ENCODE measurements at places on chromosomes 7 and 10.
A peak's percentile ranks its signal among the peaks of the same experiment; 100 is the strongest.

DNA sequence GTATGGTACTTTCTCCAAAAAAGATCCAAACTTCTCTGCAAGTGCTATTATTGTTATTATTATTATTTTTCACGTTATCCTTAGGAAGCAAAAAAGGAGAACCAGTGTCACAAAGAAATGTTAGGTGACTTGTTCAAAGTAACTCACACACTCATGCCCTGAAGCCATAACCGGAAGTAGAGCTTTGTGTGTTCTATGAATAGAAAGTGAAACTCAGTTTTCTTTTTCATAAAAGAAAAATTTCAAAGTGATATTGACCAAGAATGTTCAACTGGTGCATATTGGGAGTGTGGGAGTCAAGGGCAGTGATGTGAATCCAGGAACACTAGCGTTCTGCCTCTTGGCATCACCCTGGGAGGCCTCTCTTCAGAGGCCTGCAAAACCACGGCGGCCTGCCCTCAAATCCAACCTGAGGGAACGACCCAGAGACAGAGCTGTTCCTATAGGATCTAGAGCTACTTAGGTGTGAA lies 106.1 kb downstream of the PRKCQ start:
- DNase-seq = peak; percentile 2

DNA sequence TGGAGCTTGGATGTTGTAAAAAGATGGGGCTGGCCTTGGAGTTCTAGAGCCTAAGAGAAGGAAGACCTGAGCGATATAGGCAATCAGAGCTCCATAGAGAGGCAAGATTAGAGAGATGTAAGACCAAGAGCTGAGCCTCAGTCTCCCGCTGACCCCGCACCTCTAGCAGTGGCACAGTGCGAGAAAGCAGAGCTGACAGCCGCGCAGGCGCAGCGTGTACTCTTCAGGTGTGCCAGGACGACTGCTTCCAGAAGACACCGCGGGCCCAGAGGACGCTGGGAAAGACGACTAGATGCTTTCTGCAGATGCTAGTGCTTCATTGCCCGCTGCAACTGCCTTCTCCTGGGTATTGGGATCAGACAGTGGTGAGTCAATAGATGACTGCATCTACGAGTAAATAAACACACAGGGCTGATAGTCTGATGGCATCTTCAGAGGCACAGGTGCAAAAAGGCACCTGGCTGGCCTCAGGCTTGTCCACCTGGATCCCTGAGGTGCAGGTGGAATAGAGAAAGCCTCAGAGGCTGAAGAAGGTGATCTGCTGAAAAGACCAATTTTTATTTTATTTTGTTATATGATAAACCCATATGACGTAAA lies 38.1 kb upstream of the CCDC6 start:
- no peak for DNase-seq

- no peak for DNase-seq
These were observed 26.9 kb downstream of the ENKUR start for GRCh38 chr10:24988831-24989640.

GRCh38 chr10:26269754-26270153 lies 53.2 kb downstream of the GAD2 start:
- no peak for DNase-seq

DNA sequence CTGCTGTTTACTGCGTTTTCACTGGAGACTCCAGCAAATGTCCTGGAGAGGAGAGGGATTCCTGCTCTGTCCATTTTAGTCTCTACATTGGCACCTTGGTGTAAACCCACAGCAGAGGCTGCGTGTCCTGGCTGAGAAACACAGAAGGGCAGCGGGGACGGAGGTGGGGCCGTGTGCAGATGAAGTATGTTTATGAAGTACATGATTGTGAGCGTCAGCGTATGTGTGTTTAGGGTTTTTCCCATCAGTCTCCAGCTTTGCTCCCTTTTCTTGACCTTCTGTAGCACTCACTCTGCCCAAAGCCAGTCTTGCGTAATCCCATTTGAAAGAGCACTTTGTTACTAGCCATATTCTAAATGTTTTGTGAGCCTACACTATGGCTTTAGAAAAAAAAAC lies 750.7 kb upstream of the SORCS1 start:
- peak; percentile 42 for DNase-seq

GRCh38 chr7:26413007-26413691 lies 121.5 kb downstream of the SNX10 start:
- DNase-seq = no peak

DNA sequence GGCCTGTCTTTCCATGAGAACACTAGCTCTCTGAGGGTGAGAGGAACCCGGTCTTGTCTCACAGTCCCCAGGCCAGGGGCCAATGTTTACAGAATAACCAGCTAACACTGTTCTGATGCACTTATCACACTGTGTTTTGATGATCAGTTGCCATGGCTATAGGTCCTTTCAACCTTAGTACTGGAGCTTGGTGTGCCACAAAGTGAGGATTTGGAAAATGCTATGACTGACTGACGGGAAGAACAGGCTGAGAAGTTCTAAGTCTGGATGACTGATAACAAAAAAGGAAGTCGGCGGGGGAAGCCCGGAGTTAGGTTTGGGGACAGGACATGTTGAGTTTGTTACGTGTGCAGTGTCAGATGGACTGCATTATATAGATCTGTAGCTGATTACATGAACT lies 141.8 kb downstream of the CTTNBP2 start:
- no peak for DNase-seq

GRCh38 chr7:17713584-17713983 lies 226.7 kb downstream of the SNX13 start:
- DNase-seq = no peak

GRCh38 chr10:102775201-102775934 lies 31.6 kb downstream of the WBP1L start:
- DNase-seq = no peak

GRCh38 chr10:30285970-30286369 lies 63.1 kb downstream of the MTPAP start:
- no peak for DNase-seq

DNA sequence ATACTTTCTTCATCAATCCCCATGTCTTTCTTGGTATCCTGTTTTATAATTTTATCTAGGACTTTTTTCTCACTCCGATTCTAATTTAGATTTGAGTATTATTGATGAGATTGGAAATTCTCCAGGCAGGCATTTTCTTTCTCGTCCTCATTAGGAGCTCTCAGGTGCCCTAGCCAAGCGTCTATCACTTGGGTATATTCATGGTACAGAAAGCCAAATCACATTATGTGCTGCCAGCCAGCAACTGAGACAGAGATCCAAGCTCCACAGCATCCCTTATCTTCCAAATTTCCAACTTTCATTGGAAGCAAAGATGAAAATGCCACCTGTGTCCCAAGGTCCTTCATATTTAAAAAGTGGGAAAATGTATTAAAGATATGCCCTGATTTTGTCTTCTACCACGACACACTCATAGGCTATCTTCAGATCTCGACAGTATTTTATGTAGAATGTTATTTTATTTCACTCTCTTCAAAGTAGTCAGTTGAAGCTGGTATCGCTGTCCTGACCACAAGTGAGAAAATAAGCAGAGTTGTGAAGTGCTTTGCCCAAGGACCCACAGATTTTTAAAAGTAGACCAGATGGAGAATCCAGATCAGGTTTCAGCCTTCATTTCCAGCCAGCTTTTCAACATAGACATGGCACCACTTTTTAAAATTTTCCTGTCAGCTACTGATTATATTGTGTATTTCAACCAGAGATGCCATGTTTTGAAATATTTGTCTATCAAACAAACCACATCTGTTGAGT lies 773.4 kb downstream of the CNTNAP2 start:
- DNase-seq = no peak

- no peak for DNase-seq
These were observed 110.4 kb downstream of the TRIL start for GRCh38 chr7:28847681-28848080.

DNA sequence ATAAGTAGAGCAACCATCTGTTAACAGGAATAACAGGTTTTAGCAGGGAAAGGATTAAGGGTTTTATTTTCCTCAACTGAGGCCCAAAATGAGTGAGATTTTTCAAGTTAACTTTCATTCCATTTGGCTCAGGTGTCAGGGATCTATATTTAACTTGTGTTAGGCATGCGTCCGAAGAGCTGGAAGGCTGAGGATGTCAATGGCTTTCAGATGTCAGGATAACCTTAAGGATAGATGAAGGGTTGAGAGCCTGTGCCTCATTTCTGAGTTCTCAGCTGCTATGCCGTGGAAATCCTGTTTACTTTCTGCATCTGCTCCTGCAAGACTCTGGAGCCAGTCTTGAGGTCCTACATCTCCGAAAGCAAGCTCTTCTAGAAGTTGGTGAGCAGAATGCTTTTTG lies 36.4 kb upstream of the CD36 start:
- no peak for DNase-seq

GRCh38 chr10:105259201-105259600 lies 618.1 kb downstream of the SORCS3 start:
- DNase-seq = no peak

DNA sequence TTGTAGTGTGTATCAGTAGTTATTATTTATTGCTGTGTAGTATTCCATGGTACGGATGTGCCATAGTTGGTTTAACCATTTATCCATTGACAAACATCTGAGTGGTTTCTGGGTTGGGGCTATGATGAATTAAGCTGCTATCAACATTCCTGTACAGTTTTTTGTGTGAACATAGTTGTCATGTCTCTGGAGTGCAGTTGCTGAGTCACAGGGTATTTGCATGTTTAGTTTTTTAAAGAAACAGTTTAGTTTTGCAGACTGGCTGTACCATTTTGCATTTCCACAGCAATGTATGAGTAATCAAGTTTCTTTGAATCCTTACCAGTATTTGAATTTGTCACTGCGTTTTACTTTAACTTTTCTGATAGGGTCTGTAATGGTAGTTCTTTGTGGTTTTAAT lies 516.7 kb upstream of the CELF2 start:
- DNase-seq = no peak

- DNase-seq = peak; percentile 44
These were observed 67.9 kb upstream of the PDZD8 start for GRCh38 chr10:117442944-117443685.

DNA sequence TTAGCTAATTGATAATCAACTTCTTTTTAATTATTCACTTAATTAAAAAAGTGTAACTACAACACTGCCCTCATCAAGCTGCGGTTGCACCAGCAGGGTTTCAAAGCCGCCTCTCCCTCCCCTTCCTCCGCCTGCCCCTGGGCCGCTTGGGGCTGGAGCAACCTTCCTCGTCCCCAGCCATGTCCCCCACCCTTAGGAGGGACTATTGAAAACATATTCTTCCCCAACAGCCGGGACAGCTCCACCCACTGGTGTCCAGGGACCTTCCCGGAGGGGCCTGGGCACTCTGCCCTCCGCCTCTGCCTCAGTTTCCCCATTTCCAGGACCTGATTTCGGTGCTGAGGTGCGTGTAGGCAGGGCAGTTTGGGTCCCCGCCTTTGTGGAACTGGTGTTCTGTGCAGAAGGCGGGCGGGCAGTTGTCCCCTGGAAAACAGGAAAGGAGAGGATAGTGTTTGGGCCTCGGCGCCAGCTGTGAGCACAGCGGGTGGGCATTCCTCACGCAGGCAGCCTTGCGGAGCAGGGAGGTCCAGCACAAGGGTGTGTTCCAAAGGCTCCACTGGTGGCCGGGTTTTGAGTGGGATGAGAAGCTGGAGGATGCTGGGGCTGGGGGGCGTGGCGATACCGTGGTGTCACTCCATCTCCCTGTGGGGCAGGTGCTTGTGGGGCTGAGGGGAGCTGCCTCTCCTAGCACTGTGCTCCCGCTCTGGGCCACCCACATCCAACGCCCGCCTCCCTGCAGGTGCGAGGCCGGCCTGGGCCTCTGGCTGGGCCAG lies 15.7 kb downstream of the UNCX start:
- DNase-seq = no peak

- DNase-seq = peak; percentile 37
These were observed 110.0 kb downstream of the EGFR start for GRCh38 chr7:55128693-55129394.

GRCh38 chr7:77318019-77318418 lies 98.1 kb downstream of the GSAP start:
- no peak for DNase-seq

DNA sequence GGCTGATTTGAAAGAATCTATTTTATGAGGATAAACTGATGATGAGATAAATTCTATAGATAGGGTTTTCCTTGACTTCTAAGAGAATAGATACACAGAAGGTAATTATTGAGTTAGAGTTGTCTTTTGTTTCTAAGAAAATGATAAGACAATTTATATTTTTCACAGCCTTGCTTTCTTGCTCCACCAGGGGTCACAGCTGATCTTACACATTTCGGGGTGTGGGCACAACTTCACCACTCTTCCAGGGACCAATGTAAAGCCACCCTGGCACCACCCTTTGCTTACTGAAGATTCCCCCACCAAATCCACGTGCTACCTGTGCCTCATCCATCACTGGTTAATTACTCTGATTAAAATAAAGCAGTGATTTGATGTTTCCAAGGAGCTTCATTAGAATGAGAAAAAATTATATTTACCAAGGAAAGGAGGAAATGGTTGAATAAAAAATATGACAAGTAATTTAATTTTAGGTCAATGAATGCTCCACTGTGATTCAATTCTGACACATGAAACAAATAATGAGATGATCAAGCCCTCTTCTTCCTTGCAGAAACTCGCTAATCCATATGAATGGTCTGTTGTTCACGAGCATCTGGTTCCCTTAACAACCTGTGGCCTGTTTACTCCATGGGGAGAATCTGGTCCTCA lies 177.3 kb upstream of the TNS3 start:
- peak; percentile 61 for DNase-seq

DNA sequence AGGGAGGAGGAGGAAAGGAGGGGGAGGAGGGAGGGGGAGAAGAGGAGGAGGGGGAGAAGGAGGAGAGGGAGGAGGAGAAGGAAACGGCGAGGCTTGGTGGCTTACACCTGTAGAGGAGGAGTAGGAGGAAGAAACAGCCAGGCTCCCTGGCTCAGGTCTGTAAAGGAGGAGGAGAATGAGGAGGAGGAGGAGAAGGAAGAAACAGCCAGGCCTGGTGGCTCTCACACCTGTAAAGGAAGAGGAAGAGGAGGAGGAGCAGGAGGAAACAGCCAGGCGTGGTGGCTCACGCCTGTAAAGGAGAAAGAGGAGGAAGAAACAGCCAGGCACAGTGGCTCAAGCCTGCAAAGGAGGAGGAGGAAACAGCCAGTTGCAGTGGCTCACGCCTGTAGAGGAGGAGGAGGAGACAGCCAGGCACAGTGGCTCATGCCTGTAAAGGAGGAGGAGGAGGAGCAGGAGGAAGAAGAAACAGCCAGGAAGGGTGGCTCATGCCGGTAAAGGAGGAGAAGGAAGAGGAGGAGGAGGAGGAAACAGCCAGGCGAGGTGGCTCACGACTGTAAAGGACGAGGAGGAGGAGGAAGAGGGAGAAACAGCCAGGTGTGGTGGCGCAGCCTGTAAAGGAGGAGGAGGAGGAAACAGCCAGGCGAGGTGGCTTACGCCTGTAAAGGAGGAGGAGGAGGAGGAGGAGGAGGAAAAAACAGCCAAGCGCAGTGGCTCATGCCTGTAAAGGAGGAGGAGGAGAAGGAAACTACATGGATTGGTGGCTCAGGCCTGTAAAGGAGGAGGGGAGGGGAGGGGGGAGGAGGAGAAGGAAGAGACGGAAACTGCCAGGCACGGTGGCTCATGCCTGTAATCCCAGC lies 14.9 kb upstream of the CRCP start:
- peak; percentile 83 for DNase-seq

GRCh38 chr7:99173787-99174186 lies 29.9 kb upstream of the SMURF1 start:
- no peak for DNase-seq

DNA sequence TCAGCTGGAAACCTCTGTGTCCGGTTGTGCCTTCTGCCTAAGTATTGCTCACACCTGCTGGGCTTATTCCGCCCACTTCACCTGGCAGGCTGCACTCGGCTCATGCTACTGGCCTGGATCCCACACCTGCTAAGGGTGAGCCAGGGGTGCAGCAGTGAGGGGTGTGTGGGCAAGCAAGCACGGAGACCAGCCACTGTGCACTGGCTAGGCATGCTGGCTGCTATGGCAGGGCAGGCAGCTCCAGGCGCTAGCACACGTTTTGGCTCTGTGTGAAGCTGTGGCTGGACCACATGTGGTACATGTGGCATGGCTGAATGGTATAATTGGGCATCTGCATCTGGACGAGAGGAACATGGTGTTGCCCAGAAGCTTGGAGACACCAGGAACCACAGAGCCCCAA lies 940.7 kb downstream of the NRG3 start:
- no peak for DNase-seq

Data from adipocyte (in vitro differentiated cells).